Psoas muscle (tissue), 8 donors: ENCODE measurements at places on chromosomes 4 and X. TPM values are rescaled to one million over a fixed set of nuclear protein-coding genes. Genes with fewer than 3 reads are reported as not detected.

DNA sequence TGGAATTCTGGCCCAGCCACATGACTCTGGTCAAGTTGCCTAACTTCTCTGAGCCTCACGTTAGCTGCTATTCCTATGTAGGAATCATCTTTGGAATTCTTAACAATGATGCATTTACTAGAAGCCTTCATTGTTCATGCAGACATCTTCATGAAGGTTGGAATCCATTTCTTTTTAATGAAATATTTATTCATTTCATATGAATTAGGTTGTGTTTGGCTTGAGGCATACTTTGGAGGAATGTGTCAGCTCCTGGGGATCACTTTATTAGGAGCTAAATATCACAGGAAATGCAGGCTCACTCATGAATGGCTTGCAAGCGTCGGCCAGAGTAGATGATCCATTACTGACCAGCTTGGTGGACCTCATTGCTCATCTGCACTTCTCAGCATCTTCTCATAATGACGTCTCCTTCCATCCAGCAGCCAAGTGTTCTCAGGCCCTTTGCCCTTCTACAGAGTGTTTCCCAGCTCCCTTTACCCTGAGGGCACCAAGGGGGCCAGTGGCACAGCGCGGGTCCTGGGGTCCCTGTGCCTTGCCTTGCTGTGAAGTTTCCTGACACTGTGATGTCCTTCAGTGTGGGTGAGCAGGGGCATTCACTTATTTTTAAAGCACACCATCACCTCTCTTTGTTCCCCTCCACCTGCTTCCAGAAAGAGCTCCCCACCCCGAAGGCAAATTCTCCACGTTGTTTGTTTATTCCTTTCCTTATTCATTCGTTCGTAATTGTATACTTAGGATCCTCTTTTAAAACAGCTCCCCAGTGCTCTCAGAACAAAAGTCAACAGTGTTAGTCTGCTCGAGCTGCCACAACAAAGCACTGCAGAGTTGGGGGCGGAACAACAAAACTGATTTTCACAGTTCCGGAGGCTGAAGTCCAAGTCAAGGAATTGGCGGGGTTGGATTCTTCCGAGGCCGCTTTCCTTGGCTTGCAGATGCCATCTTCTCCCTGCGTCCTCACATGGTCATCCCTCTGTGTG, 106.8 kb downstream of the STK32B start:
- no peak for DNase-seq

GRCh38 chr4:11532138-11532537, 103.4 kb upstream of the HS3ST1 start:
- DNase-seq: no peak

UNC5C gene
- 0.40 TPM for total RNA-seq

DNA sequence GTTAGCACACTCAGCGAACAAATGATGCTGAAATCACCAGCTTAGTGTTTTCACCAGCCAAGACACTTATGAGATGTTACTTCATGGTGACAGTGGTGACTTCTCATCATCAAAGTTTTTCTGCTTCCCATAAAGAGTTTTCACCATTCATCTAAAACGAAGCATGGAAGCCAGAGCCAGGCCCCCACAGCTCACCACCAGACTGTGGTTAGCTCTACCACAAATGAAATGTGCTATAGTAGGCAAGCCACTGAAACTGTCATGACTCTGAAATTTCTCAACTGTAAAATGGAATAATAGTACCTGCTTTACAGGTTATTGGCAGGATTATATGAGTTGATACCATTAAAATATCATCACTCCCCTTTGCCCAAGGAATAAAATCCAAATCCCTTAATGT, 56.4 kb upstream of the HHIP start:
- no peak for DNase-seq

GRCh38 chrX:94914235-94914634, 1240.2 kb downstream of the FAM133A start:
- no peak for DNase-seq

DNA sequence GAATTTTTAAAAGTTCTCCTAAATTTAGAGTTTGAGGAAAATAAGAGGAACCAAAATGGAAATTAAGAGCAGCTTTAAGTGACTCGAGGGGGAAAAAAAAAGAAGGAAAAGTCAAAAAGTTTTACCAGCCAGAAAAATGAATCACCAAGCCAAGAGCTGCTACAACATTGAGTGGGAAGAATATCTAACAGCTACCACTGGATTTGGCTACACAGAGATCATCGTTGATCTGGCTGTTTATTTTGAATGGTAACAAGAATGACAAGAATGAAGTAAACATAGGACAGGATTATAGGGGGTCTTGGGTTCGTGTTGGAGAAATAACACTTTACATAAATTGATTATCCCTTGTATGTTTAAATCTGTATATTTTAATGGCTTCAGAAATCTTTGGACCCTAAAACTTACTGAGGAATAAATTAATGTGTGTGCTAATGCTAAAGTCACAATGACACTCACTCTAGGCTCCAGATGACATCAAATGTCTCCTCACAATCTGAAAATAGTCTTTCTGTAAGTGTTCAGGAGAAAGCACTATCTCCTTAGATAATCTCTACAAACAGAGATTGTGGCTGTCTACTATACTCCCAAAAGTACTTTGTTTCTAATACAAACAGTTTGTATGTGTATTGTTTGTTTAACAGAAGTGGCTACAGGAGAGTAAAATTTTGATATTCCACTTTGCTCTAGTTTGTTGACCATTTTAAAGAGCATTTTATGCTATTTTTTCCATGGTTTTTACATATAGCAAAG, 3.1 kb upstream of the CSN3 start:
- DNase-seq: no peak

DNA sequence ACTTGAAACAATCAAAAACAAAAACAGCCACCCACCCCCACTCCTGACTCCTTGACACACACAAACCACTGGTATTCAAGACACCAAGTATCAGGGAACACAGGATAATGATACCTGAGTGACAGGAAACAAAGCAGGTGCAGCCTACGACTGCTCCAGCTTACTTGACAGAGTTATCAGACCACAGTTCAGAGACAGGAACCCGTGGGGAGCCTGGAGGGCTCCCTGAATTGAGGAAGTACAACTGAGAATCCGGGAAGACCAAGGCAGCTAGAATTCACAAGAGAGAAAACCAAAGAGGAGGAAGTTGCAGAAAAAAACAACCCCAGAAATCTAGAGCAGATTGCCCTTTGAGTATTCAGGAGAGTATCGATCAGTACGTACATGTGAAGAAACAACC, 20.5 kb downstream of the COMMD8 start:
- DNase-seq: no peak

SMIM10 gene
- 2.1 TPM for total RNA-seq

CT55 gene
- total RNA-seq: not detected

HTN1 gene
- total RNA-seq: not detected

DNA sequence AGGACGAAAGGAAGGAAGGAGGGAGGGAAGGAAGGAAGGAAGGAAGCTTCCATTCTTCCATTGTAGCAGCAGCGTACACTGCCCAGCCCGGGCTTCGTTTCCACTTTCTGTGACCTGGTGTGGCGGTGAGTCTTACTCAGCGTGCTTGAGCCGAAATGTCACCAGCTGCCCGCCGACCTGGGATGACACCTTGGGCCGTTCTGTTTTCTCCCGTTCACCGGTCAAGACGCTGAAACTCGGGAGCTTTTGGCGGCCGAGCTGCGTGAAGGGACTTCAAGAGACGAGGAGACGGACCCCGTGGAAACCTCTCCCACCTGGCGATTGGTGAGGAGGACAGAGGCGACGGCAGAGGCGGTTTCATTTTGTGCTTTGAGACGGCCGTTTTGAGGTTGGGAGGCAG, 47.1 kb upstream of the PPP2R3B start:
- no peak for DNase-seq

RASSF6 gene
- total RNA-seq: not detected

PDE6B gene
- total RNA-seq: 0.30 TPM

DNA sequence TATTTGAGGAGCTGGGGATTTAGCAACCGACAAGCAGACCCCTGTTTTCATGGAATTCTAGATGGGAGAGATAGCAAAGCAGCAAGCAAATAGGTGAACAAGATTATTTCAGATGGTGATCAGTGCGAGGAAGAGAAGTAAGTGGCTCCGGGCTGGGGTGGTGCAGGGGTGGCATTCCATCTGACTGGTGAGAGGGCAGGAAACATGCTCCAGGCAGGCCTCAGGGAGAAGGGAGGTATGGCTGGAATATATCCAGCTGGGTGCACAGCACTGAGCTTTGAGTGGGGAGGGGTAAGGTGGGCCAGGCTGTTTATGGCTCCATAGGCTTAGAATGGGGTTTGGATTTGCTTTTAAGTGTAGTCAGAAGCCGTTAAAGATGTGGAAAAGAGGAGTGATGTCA, 21.2 kb downstream of the PTTG2 start:
- DNase-seq: no peak

DNA sequence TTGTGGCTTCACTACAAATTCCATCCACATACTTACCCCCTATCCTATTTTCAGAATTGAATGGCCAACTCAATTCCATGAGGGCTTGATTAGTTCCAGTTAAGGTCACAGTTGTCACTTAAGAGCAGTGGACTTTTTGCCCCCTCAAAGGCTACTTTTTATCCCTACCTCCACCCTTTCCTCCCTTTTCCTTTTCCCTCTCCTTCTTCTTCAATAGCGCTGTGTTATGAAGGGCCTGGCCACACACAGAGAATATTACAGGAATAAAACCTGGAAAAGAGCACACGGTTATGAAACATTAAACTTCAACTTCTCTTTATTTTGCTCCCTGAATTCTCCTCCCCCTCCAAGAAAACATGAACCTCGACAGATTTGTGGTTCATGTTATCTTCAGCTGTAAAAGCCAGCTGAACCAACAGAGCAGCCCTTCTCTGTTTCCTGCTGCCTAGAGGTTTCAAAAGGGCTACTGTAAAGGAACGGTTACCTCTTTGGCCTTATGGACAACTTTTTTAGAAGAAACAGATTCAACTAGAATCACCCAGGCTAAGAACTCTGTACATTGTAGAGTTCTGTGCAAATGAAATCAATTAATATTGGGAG, 87.0 kb upstream of the RPL34 start:
- no peak for DNase-seq

FRG2 gene
- total RNA-seq: not detected

DUX4 gene
- total RNA-seq: not detected

ARAP2 gene
- total RNA-seq: 1.6 TPM

DNA sequence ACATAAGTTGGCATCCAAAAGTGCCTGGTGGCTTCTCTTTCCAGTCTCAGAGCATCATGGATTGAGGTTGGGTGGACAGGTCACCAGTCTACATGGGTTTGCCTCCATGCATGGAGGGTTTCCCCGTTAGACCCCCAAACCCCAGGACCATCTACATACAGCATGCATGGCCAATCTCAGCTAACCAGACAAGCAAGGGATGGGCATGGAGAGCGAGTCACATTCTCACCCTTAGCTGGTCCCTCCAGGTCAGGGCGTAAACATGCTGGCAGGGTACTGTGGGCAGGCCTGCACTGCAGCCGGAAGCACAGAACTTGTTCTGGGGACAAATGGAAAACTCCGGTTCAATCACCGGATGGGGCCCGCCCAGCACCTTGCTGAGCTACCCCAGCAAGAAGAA, 37.3 kb downstream of the HCCS start:
- no peak for DNase-seq

GRCh38 chr4:988726-989721, 2.2 kb downstream of the IDUA start:
- no peak for DNase-seq

- DNase-seq: no peak
Observed at GRCh38 chr4:130336585-130337217, 1240.7 kb downstream of the C4orf33 start.

GRCh38 chrX:120755066-120755846, 120.4 kb downstream of the CT47B1 start:
- DNase-seq: no peak

- no peak for DNase-seq
Observed at GRCh38 chr4:24913119-24913485, 260 bp upstream of the CCDC149 start.

DNA sequence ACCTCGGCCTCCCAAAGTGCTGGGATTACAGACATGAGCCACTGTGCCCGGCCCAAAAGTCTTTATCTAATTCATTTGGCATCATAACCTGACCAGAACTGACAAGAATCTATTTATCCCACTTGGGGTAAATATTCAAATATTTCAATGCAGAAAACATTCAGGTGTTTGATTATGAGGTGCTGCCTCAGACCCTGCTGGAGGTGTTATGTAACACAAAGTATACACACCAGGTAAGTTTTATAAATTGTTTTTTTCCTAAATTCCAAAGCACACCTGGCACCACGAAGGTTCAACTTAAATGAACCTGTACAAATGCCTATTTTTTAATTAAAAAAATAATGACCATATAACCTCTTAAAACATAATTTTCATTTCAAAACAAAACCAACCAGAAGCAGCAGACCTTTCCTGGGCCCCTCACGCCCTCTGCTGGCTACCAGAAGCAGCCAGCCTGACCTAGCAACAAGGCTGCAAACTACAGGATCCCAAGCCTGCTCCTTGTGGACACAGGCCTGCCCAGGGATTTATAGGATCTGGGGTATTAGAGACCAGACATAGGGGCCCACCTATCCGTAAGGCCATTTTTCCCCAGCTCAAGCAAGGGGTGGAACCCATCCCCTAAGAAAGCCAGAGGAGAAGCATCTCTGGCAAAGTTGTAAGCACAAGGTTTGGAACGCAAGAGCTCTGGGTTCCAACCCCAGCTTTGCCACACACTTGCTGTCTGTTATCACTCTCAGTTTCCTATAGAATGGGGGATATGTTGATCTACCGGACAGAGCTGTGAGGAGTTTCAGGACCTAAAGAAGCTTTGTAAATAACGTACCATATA, 11.7 kb downstream of the OTUD5 start:
- DNase-seq: peak; percentile 27

- peak; percentile 62 for DNase-seq
Observed at GRCh38 chrX:49171752-49172279, at the start of gene PLP2. Gene PLP2, plus strand, starts transcription at chrX:49171898. Its CDS starts 103 bp downstream, at chrX:49172001.

DNA sequence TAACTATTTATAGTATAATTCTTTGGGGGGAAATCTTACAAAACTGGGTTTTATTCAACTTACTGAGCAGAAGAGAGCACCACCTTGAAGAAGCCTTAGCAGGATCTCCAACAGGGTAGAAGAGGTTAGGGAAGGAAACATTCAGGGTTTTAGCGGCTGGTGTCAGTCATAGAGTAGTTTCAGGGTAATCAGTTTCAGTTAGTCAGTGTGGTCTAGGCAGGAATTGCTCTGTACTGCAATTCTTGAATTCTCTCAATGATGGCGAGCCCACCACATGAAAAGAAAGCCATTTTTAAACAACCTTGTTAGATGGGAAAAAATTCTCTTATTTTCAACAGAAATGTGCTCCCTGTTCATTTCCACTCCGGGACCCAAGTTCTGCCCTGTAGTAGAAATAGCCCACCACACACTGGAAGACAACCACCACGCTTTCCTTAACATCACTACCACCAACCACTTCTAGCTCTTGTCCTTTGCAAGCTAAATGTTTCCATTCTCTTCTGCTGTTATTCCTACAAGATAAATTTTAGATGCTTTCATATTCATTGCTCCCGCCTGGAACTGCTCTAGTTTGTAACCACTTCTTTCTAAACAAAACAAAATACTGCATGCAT, 25.9 kb downstream of the COL25A1 start:
- no peak for DNase-seq
